ENCODE measurements at places on chromosomes 4 and X.

DNA sequence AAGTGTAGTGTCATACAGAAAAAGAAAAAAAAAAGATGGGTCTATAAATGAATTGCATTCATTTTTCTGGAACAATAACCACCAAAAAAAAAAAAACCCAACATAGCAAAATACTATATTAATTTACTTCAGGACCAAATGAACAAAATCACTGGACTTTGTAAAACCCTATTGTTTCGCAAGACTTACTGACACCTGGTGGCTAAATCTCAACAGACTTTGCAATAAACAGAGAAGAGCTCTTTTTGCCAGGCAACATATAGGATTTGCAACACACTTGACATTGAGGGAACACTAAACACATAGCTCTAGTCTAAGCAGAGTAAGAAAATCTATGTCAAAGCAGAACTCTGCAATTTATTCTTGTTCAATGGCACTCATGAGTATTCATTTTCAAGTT is 990.2 kb downstream of the STPG2 start:
- peak; percentile 40 for DNase-seq

DNA sequence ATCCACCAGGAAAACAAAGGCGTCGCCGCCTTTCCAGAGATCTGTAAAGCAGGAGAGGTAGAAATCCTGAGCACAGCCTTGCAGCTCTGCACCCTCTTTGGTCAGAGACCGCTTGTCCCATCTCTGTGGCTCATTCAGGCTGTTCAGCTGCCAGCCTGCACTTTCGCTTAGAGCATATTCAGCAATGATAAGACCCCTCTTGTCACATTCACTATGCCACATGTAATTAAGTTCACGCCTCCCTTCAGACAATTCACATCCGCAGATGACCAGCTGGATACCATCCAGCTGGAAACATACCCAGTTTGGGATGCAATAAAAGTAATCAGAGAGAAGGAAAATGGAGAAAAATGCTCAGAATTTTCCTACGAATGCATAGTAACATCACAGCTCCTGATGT is 335.4 kb downstream of the UNC5C start:
- DNase-seq, result no peak

- DNase-seq, result no peak
Measured at GRCh38 chr4:17336986-17337385, 174.9 kb downstream of the QDPR start.

DNA sequence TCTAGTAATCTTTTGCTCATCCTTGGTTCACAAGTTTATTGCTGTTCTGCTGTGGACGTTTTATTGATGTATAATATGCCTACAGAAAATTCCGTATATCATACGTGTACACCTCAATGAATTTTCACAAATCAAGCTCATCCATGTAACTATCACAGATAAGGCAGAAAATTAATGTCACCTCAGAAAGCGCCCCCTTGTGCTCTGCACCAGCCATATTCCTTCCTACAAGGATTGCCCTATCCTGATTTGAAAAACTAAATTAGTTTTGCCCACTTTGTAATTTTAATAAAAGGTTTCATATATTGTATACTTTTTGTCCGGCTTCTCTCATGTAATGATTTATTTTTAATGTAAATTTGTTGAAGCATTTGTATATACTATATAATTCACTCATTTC is 390.8 kb downstream of the ADGRL3 start:
- DNase-seq, result no peak

DNA sequence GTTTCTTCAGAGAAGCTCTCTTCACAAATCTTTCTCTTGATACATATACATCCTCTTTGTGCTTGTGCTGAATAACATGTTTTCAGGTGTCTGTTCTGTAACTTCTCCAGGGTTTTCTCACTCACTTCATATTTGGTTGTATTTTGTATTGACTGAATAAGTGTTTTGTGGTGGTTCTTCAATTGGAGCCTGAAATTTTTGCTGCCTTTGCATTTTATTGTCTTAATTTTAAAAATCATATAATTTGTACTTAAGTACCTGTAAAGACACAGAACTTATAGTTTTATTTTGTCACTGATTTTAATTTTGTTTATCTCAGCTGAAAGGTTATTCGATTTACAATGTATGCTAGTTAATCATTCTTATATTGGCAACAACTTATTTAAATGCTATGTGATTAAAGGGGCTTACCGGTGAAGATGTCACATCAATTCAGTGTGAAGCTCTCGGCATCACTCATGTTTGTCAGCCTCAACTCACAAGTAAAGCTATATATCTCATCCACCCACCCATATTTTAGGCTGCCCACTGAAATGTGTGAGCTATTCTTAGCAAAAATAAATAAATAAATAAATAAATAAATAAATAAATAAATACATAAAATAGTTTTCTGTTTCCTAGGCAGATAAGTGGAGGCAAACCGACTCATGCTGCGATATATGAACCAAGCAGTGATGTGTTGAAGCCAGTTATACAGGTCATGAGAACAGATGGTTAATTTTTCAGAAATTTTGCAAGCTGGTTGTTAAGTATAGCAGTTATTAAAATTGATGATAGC is 76.4 kb upstream of the FSTL5 start:
- no peak for DNase-seq

GRCh38 chrX:137171626-137172025 is 137.8 kb upstream of the GPR101 start:
- peak; percentile 14 for DNase-seq

- no peak for DNase-seq
Measured at GRCh38 chrX:1546691-1547251, 9.8 kb upstream of the P2RY8 start.

GRCh38 chrX:112643721-112644120 is 36.0 kb downstream of the LHFPL1 start:
- DNase-seq, result no peak

DNA sequence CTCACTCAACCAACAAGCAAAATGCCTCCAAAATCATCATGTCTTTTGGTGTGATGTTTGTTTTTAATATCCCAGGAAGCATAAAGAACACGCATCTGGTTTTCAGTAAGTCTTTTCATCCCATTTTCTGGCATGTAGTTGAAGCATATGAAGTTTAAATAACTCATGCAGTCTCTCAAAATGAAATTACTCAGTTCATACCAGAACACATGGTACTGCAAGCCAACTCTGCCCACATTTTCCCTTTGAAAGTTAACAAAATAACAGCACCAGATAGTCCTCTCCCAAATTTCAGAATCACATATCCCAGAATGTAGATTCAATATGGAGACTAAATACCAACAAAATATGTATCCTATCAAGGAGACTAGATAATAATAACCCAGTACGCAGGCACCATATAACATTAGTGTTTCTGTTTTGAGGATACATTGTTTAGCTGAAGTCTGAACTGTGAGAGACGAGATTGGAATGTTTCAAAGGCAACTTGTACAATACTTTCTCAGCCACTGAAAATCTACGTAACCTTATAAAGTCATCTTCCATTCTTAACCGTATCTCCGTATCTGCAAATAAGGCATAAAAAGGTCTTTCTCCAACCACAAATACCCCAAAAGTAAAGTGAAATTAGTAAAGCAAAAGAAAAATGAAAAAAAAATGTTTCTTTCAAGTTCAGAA is 23.1 kb downstream of the CORIN start:
- no peak for DNase-seq

GRCh38 chrX:109704563-109704962 is 28.5 kb downstream of the ACSL4 start:
- DNase-seq, result no peak

GRCh38 chr4:55670695-55671094 is 34.6 kb upstream of the NMU start:
- DNase-seq, result no peak

DNA sequence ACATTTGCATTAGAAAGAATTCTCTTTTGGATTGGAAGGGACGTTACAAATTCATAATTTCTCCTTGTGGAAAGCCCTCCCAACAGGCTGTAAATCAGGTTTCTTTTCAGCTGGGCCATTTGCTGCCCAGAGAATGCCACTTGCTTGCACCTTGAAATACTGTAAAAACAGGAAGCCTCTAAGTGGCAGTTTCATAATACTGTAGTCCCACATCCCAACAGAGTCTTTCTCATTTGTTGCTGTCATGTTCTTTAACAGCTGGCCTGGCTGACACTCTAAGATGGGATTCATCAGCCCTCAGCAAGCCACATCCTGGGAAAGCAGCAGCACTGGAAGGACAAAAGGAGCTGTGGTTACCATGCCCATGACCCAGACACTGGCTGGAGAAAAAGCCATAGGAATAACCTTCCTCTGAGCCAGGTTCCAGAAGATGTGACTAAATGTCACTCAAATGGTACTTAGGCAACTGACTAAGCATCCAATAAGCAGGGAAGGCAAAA is 221.9 kb upstream of the MBNL3 start:
- no peak for DNase-seq

GRCh38 chrX:137118136-137118535 is 84.3 kb upstream of the GPR101 start:
- no peak for DNase-seq

DNA sequence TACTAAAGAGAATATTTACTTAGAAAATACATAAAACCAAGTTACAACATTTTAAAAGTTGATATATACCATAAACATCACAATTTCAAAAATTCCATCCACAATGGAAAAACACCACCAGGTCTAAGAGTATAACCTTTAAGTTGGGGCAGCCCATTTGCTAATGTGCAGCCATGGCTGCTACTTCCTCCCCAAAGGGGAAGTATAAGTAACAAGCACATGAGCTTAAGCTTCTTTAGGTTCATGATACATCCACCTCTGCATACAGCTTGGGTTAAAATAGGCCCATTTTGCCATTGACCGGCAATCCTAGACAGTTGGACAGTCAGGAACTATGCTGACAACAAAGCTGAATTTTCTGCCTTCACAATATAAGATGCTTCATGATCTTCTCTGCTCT is 16.6 kb upstream of the GASK1B start:
- no peak for DNase-seq

DNA sequence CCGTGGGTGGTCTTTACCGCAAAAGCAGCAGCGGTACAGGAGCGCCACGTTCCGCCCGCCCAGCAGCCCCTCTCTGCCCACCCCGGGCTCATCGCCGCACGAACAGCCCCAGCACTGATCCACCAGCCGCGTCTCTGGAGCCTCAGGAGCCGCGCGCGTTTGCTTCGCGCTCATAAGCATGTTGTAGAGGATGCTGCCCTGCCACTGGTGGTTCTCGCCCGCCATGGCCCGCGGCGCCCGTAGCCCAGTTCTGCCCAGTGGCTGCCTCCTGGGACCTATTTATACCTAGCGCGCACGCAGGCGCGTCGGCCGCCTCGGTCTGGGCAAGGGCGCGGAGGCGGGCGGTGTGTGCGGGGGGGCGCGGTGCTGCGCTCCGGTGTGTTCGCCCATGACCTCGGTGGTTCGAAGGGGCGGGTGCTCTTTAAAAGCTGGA is at the start of gene NR0B1:
TSS of gene NR0B1 (minus strand) at position 252 of the 433 bp plus-strand sequence. CDS start at position 225, 27 bp downstream.
- DNase-seq, result no peak

DNA sequence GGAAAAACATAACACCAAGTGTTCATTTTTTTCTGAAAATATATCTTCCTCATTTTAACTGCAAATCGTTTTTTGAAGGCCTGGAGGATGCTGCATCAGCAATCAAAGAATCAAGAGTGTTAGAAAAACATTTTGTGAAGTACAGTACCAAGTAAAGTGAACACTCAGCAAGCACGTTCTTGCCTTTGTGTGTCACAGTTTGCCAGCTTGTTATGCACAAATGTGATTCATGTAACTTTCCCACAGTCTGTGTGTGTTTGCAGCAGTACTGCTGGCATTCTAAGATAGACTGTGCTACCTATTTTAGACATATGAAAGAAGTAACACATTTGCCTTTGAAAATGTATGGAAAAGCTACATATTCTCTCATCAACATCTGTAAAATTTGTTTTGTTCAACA is 1617.7 kb downstream of the RPA4 start:
- no peak for DNase-seq

DNA sequence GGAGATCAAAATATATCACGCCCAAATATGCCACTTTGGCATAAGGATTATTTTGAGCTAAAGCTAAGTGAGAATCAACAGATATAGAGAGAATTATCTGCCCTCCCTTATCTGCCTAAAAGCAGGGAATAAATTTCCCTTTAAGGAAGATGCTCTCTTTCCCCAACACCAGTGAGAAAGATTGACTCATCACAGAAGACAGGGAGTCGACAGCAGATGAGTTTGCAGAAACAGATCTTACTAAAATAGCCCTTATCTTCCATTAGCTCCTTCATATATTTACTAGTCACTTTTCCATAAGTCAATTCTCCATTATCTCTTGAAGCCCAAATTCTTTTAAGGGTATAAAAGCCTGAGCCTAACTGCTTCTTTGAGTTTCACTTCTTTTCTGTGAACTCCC is 156.6 kb downstream of the CAMK2D start:
- DNase-seq, result no peak

DNA sequence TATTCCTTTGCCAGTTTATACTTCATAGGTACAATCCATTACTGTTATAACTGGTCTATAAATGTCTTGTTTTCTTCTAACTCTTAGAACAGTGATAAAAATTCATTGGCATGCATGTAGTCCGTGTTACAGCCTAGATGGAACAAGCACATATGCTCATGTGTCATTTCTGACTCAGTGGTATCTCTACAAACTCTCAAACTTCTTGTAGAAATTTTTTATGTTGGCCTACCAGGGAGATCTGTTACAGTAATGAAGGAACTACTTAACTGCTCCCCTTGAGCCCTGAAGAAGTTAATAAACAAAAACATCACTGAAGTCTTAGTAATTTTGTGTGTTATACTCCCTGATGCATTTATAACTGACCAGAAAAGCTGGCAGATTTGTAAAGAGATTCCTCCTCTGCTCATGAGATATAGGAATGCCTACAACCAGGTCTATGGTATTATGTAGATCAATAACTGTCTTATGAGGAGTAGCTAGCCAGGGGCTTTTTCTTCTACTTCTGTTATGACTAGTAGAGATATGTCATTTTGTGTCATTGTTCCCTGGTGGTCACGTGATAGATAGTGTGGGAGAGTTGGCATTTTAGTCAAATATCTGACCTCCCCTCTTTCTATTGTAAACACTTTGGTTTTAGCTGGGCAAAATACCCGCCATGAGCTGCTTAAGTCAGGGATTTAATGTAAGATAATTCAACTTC is 53.7 kb upstream of the FAAH2 start:
- DNase-seq, result no peak

DNA sequence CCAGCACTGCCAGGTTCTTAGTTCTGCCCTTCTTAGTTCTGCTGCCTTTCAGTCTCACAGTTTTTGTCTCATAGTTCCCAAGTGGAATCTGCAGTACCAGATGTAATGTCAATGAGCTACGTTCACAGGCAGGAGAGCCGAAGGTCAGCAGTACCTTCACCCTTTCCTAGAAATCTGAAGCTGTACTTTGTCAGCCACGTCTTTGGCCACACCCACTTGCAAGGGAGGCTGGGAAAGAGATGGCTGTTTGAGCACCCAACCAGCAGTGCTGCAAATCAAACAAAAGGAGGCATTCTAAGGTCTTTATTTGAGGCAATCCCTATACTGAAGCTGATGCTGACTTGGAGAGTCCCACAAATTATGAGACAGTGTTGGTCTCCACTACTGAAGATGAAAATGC is 199.1 kb upstream of the NPY2R start:
- DNase-seq, result no peak

DNA sequence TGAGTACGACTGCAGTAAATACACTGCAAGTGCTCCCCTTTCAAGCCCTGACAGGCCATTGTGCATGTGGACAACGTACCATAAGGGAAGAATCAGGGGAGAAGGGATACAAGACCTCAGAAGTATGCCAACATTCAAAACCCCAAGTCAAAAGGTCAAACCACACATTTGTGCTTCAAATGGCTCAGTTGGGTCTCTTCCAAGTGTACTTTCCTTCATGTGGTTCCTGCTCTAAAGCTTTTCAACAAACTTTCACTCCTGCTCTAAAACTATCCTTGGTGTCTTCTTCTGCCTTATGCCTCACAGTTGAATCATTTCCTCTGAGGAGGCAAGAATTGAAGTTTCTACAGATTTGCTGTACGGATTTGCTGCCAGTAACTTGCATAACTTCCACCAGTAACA is 305.7 kb upstream of the SLIT2 start:
- no peak for DNase-seq

Data from cerebellar cortex (tissue), 1 donor.